Activated CD8-positive, alpha-beta T cell treated with anti-CD3 and anti-CD28 coated beads, Interleukin-2, amount 10 ng/mL, durations not matched to agents 7 days and 5 days (primary cell): ENCODE measurements at places on chromosomes 16 and 17. TPM values are rescaled to one million over a fixed set of nuclear protein-coding genes. Genes with fewer than 3 reads are reported as not detected.

The CDYL2 gene
- total RNA-seq, result 16.5 TPM

The FLCN gene
- 37.0 TPM for total RNA-seq

The NPW gene
- 0.73 TPM for total RNA-seq

The ERCC4 gene
- 8.9 TPM for total RNA-seq

The BAHCC1 gene
- 0.91 TPM for total RNA-seq

The NOMO2 gene
- total RNA-seq, result 89.4 TPM

The LUC7L gene
- total RNA-seq, result 58.4 TPM

DNA sequence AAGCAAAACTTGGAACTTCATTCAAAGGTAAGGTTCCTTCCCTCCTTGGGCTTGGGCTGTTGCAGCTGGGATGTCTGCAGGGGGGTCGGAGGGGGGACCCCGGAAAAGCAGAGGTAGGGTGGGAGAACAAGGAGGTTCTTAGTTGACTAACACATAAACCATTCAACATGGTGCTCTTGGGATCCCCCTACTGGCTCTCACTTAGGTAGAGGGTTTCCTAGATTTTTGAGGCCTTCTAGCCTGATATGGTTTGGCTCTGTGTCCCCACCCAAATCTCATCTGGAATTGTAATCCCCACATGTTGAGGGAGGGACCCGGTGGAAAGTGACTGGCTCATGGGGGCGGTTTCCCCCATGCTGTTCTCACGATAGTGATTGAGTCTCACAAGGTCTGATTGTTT, 93.9 kb downstream of the RGS9 start:
- no peak overlapping the region for H3K27ac ChIP-seq
- H3K4me3 ChIP-seq, result no peak overlapping the region
- H3K36me3 ChIP-seq, result no peaks in the 10 kb centered on the region
- peaks cover 14% of the 10 kb centered on the region for H3K27me3 ChIP-seq
- H3K4me1 ChIP-seq, result peaks cover 46% of the 10 kb centered on the region
- no peak for DNase-seq

GRCh38 chr17:13776027-13776551, 174.4 kb upstream of the HS3ST3A1 start:
- no peak overlapping the region for H3K27ac ChIP-seq
- no peaks in the 10 kb centered on the region for H3K4me1 ChIP-seq
- DNase-seq, result no peak
- H3K27me3 ChIP-seq, result no peaks in the 10 kb centered on the region
- H3K36me3 ChIP-seq, result no peaks in the 10 kb centered on the region

- no peaks in the 10 kb centered on the region for H3K27me3 ChIP-seq
- H3K36me3 ChIP-seq, result no peaks in the 10 kb centered on the region
- H3K27ac ChIP-seq, result no peak overlapping the region
- no peak for DNase-seq
Observed at GRCh38 chr17:69268543-69269014, 40.0 kb upstream of the ABCA10 start.

DNA sequence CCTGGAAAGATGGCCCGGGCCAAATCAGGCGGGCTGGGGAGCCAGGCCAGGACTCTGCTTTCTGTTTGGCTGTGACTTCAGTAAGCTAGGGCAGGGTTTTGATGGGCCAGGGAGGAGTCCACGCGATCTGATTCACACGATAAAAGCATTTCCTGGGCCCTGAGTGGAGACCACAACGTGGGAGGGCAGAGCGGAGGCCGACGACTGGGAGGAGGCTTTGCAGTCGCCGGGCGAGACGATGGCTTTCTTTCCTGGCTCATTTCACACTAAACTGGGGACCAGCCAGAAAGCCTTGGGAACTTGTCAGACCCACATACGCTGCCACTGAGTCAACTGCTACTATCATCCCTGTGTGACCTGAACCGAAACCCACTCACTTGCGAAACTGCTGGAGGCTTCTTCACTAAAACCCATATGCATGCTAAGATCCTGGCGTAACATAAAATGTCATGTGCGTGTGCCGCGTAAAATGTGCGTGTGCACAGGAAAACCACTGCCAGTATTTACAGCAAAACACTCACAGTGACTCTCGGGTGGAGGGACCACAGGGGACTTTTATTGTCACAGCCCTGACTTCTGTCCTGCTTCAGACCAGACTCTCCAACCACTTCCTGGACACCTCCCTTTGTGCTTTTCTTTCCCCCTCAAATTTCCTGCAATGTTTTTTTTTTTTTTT, 14.2 kb upstream of the RHBDF2 start:
- peaks cover 2% of the 10 kb centered on the region for H3K27me3 ChIP-seq
- peaks cover 75% of the 10 kb centered on the region for H3K4me1 ChIP-seq
- peak overlapping the region; percentile 99 for H3K27ac ChIP-seq
- H3K36me3 ChIP-seq, result no peaks in the 10 kb centered on the region

DNA sequence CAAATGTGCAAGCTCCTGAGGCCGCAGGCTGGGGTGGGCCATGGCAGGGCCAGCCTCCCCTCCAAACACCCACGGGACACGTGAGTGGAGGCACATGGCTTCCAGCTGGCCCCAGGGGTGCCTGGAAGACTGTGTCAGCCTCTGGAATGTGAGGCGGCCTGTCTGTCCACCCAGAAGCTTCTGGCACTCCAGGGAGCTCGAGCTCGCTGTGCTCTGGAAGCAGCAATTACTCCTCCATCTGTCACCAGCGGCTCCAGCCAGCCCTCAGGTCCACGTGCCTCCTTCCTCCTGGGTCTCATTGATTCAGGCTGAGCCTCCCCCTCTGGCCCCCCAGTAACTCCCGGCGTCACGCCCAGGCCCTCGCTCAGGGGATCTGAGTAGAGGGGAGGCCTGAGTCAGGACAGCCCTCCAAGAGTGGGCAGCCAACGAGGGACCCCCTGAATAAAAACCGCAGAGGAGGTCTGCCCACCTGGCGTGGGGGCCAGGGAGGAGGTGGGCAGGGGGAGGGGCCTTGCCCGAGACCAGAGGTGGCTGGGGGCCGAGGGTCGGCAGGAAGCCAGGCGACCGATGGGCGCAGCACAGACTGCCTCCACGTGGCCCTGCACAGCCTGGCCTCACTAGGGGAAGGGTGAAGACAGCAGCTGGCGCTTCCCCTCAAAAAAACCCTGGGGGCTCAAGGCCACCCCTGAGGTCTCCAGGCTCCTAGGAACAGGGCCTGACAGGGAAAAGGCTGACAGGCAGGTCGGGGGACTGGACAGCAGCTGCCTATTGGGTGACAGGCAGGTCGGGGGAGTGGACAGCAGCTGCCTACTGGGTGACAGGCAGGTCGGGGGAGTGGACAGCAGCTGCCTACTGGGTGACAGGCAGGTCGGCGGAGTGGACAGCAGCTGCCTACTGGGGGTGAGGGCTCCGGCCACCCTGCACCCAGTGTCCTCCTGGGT, 11.9 kb downstream of the PIEZO1 start:
- no peak overlapping the region for H3K27ac ChIP-seq
- H3K4me3 ChIP-seq, result no peak overlapping the region
- no peaks in the 10 kb centered on the region for H3K27me3 ChIP-seq
- no peak for DNase-seq
- H3K4me1 ChIP-seq, result peaks cover 26% of the 10 kb centered on the region

- no peaks in the 10 kb centered on the region for H3K36me3 ChIP-seq
- H3K4me3 ChIP-seq, result no peak overlapping the region
- H3K27ac ChIP-seq, result no peak overlapping the region
- H3K27me3 ChIP-seq, result no peaks in the 10 kb centered on the region
- no peak for DNase-seq
- no peaks in the 10 kb centered on the region for H3K4me1 ChIP-seq
Observed at GRCh38 chr16:87077750-87078127, 239.5 kb downstream of the C16orf95 start.

GRCh38 chr16:82761236-82761635, 134.5 kb downstream of the CDH13 start:
- H3K27ac ChIP-seq, result no peak overlapping the region
- H3K4me3 ChIP-seq, result no peak overlapping the region
- H3K4me1 ChIP-seq, result peaks cover 5% of the 10 kb centered on the region
- H3K27me3 ChIP-seq, result peaks cover 27% of the 10 kb centered on the region
- DNase-seq, result no peak
- no peaks in the 10 kb centered on the region for H3K36me3 ChIP-seq

DNA sequence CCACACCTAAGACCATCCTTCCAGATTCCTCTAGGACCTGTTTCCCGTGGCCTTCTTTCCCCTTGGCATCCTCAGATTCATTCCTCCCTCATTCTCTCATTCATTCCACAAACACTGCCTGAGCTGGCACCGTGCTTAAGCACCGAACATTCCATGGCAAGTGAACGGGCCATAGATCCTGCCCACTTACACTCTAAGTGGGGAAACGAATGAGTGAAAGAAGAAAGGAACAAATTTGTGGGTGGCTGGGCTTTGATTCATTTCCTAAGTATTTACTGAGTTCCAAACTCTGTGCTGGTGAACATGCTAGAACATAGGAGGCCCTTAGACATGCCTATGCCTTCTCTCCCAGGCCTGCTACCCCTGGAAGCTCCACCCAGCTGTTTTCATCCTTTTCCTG, 30.0 kb downstream of the SRCIN1 start:
- peaks cover 85% of the 10 kb centered on the region for H3K27me3 ChIP-seq
- no peak for DNase-seq
- H3K4me3 ChIP-seq, result no peak overlapping the region
- H3K27ac ChIP-seq, result no peak overlapping the region
- H3K36me3 ChIP-seq, result no peaks in the 10 kb centered on the region
- H3K4me1 ChIP-seq, result peaks cover 2% of the 10 kb centered on the region

DNA sequence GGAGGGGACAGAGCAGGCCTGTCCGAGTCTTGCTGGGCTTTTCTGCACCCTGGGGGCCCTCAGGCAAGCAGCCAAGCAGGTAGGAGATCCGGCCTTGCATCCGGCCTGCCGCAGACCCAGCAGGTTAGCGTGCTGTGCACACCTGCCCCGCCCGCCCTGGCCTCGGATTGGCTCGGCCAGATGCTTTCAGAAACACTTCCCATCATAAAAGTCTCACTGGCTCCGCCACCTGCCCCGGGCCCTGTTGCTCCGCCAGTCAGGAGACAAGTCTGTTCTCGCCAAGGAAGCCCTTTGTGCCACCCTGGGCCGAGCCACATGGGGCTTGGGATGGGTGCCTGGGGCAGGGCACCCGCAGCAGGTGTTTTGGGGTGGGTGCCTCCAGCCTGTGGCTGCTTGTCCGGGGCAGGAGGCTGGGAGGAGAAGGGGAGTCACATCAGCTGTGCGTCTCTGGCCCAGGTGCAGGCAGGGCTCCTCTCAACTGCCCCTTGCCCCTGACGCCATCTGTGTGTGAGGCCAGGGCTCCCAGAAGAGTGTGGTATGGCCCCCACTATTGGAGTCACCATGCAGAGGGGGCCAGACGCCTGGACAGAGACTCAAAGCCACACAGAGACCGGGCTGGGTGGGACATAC, 228.2 kb upstream of the GSE1 start:
- no peaks in the 10 kb centered on the region for H3K4me1 ChIP-seq
- H3K27ac ChIP-seq, result no peak overlapping the region
- H3K4me3 ChIP-seq, result no peak overlapping the region
- H3K27me3 ChIP-seq, result peaks cover 7% of the 10 kb centered on the region

- H3K36me3 ChIP-seq, result no peaks in the 10 kb centered on the region
- no peak overlapping the region for H3K27ac ChIP-seq
- no peaks in the 10 kb centered on the region for H3K27me3 ChIP-seq
- no peak overlapping the region for H3K4me3 ChIP-seq
- H3K4me1 ChIP-seq, result no peaks in the 10 kb centered on the region
Observed at GRCh38 chr16:73015612-73016487, 32.1 kb downstream of the ZFHX3 start.

DNA sequence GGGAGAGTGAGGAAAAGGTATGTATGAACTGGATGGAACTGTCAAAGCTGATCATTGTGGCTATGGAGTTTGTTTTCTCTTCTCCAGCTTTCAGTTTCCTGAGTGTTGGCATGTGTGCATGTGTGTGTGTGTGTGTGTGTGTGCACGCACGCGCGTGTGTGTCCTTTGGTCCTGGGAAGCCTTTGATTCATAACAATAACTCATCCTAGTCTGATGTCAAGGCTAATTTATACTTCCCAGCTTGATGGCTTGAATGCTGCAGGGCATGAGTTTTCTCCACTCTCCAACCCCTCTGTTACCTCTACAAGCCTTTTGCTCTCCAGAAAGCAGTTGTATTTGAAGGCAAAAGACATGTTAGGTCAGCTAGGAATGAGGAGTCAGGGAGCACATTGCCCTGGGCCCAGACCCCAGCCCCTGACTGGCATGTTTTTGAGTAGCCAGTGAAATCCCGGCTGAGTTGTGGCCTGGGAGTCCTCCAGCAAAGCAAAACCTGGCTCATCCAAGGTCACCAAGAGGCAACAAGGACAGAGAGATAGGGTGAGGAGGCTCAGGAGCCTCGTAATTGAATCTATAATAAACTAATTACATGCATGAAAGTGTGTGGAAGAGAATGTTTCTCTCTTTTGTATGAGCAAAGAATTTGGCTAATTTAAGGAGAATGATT, 8.9 kb upstream of the CDC42EP4 start:
- no peaks in the 10 kb centered on the region for H3K4me1 ChIP-seq
- peaks cover 6% of the 10 kb centered on the region for H3K27me3 ChIP-seq
- no peaks in the 10 kb centered on the region for H3K36me3 ChIP-seq
- no peak overlapping the region for H3K4me3 ChIP-seq
- H3K27ac ChIP-seq, result no peak overlapping the region

DNA sequence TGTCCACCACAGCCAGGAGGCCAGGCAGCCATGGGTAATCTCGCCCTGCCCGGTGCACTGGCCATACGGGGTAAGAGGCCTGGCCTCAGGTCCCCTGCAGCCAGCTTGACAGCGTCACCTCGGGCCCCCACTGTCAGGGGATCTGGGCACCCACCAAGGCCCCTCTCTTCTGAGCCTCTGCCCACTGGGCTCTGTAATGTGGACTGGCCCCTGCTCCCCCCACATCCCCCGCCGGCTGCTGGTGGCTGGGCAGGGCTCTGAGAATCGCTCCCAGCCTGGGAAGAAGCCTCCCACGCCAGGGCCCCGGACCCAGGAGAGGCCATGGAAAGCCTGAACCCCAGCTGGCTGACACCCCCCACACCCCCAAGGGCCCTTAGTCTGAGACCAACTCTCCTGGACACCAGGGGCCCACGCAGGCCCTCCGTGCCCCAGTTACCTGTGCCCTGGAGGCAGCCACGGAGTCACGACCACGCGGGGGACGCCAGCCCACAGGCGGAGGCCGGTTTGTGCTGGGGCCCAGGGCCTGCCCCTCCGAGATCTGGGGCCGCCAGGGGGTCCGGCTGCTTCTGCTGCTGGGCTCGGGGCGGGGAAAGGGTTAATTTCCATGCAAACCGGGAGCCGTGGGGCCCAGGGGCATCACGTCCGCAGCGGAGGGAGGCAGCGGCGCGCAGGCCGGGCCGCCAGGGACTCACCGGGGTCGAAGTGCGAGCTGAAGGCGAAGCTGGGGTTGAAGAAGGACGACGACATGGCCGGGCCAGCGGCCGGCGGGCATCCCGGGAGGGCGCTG, at the start of gene PVALEF:
TSS of gene PVALEF (plus strand) at position 262 of the 787 bp plus-strand sequence. CDS start 15,720 bp downstream, outside the sequence.
- DNase-seq, result no peak
- peaks cover 7% of the 10 kb centered on the region for H3K27me3 ChIP-seq
- H3K4me3 ChIP-seq, result no peak within 1 kb of the TSS

DNA sequence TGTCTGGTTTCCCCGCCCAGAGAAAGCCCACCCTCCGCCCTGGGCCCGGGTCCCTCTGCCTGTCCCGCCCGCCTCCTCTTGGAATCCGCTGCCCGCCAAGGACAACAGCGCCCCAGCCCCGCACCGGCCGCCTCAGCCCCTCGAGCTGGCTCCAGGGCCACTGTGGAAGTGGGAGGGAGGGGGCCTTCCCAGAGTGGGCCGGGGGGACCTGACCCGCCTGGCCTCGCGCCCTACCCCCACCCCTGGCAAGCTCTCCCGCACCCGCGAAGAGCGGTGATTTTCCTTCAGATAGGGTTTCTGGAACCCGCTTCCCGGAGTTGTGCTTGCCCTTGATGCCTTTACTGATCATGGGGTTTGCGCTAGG, 2.3 kb upstream of the CBX8 start:
- H3K27me3 ChIP-seq, result peaks cover 43% of the 10 kb centered on the region
- DNase-seq, result no peak
- H3K27ac ChIP-seq, result no peak overlapping the region
- peaks cover 47% of the 10 kb centered on the region for H3K4me1 ChIP-seq
